ENCODE measurements at places on chromosomes 13 and 19. TPM values are rescaled to one million over a fixed set of nuclear protein-coding genes. Genes with fewer than 3 reads are reported as not detected.

ZNF91 gene
- polyA plus RNA-seq, result 14.1 TPM

DNA sequence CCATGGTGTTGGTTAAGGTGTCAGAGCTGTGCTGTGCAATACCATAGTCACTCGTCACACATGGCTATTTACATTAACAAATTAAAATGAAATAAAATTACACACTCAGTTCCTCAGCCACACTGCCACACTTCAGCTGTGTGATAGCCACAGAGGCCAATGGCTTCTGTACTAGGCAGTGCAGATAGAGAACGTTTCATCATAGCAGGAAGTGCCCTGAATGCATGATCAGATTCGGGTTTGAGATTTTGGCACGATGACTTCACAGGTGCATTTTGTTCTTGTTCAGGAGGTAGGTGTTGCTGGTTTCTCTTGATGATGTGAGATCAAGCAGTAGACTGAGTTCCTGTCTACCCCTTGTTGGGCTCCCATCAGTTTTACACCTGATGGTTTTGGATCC lies 6.5 kb downstream of the ARMC6 start:
- no peak for DNase-seq

JSRP1 gene
- not detected for polyA plus RNA-seq

GRCh38 chr13:70668293-70668692 lies 560.0 kb upstream of the KLHL1 start:
- no peak for DNase-seq

MIA gene
- 7.4 TPM for polyA plus RNA-seq

SSBP4 gene
- polyA plus RNA-seq, result 10.8 TPM

GRCh38 chr13:68609661-68610060 lies 1379.5 kb upstream of the PCDH9 start:
- DNase-seq, result no peak

- DNase-seq, result no peak
Measured at GRCh38 chr19:55333870-55334269, 5.8 kb upstream of the KMT5C start.

- DNase-seq, result no peak
Measured at GRCh38 chr19:5882421-5882968, 12.2 kb upstream of the FUT5 start.

GRCh38 chr13:42420304-42420703 lies 148.4 kb downstream of the AKAP11 start:
- no peak for DNase-seq

Measured in keratinocyte (primary cell).